ENCODE measurements at places on chromosomes 7 and 10.

- no peak for DNase-seq
- H3K4me3 ChIP-seq, result no peak overlapping the region
- no peak overlapping the region for H3K27ac ChIP-seq
- H3K27me3 ChIP-seq, result no peaks in the 10 kb centered on the region
- peaks cover 20% of the 10 kb centered on the region for H3K4me1 ChIP-seq
These were observed 3.4 kb downstream of the HOXA9 start for GRCh38 chr7:27161721-27162560.

DNA sequence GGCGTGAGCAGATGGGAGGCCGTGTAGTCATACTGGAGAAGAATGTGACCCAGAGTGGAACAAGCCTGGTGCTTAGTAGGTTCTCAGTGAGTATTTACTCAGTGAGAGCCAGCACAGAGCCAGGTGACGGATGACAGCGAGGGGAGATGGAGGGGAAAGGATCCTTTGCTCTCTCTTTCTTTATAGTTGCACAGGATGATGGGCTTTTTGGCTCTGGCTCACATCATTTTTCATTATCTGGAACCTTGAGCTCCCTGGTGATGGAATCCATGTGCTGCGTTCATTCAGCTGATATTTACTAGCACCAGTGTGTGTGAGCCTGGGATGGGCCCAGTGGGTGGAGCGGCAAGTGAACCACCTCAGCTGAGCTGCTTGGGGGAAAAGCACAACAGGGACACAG is 17.2 kb downstream of the BTBD16 start:
- H3K27ac ChIP-seq, result no peak overlapping the region
- H3K4me1 ChIP-seq, result no peaks in the 10 kb centered on the region

GRCh38 chr10:10684972-10685371 is 332.7 kb upstream of the CELF2 start:
- H3K36me3 ChIP-seq, result no peaks in the 10 kb centered on the region
- no peaks in the 10 kb centered on the region for H3K27me3 ChIP-seq
- no peak overlapping the region for H3K4me3 ChIP-seq
- H3K27ac ChIP-seq, result no peak overlapping the region
- no peak for DNase-seq

DNA sequence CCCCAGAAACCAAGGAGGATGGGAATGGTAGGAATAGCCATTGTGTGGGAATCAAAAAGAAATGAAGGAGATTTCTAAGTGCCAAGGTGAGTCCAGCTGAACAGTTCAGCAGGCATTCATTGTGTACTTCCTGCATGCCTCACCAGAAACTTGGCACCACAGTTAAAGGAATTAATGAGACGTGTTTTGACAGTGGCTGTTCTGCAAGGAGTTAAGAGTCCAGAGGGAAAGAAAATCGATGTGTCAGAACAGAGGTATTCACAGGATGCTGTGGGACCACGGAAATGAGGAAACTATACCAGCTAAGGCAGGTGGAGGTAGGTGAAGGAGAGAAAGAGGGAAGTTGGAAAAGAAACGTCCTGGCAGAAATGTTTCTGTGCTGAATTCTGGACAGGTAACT is 78.1 kb downstream of the PRKCQ start:
- no peak for DNase-seq
- no peaks in the 10 kb centered on the region for H3K27me3 ChIP-seq
- H3K36me3 ChIP-seq, result peaks cover 42% of the 10 kb centered on the region
- 0 out of 2 replicates have a peak overlapping the region, but pooled peaks have one; percentile 5 for H3K27ac ChIP-seq

DNA sequence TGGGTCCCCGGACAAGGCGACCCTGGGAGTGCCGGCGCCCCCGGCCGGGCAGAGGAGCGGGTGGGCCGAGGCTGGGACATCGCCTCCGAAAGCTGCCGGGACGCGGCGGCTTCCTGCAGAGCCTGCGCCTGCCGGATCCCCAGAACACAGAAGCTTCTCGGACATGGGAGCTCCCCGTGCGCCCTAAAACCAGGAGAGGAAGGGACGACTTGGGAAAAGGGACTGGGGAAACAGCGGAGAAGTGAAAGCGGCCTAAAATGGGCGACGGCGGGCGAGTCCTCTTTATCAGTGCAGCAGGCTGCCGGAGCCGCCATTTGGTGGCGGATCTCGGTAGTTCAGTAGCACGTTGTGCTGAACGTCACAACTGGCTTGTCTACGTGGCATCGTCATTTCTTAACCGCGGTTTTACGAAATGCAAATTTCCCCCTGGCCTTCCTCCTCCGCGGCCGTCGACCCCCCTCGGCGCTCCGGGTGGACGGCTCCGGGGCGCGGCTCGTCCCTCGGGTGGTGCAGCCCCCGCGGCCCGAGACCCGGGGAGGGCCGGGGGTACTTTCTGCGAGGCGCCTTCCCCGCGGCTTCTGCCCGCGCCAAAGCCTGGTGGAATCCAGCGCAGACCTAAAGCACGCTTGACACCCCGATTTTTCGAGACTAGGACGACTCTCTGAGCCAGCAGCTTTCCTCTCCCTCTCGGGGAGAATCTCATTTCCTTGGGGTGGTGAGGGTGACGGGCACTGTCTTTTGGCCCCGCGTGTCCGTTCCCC is 9.9 kb upstream of the SPAG6 start:
- no peaks in the 10 kb centered on the region for H3K36me3 ChIP-seq
- DNase-seq, result no peak
- H3K4me3 ChIP-seq, result no peak overlapping the region
- H3K27ac ChIP-seq, result no peak overlapping the region
- H3K27me3 ChIP-seq, result peaks cover 30% of the 10 kb centered on the region

DNA sequence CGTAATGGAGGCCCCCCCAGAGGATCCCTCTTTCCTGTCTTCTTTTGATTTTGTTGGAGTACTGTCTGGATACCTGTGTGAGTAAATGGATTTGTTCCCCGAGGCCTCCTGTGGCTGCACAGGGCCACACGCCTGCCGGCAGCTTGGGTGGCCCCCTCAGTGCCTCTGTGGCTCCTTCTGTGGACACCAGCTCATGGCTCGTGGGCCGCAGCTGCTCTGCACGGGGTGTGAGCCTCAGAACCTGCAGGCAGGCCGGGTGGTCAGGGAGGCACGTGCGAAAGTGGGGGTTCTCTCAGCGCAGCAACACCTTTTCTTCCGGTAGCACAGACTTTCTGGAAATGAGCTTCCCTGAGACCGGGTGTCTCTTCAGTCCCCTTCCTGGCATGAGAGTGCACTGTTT is 70.3 kb downstream of the WDR37 start:
- H3K4me3 ChIP-seq, result no peak overlapping the region
- H3K27ac ChIP-seq, result no peak overlapping the region
- peaks cover 95% of the 10 kb centered on the region for H3K36me3 ChIP-seq
- peaks cover 6% of the 10 kb centered on the region for H3K4me1 ChIP-seq
- no peaks in the 10 kb centered on the region for H3K27me3 ChIP-seq

DNA sequence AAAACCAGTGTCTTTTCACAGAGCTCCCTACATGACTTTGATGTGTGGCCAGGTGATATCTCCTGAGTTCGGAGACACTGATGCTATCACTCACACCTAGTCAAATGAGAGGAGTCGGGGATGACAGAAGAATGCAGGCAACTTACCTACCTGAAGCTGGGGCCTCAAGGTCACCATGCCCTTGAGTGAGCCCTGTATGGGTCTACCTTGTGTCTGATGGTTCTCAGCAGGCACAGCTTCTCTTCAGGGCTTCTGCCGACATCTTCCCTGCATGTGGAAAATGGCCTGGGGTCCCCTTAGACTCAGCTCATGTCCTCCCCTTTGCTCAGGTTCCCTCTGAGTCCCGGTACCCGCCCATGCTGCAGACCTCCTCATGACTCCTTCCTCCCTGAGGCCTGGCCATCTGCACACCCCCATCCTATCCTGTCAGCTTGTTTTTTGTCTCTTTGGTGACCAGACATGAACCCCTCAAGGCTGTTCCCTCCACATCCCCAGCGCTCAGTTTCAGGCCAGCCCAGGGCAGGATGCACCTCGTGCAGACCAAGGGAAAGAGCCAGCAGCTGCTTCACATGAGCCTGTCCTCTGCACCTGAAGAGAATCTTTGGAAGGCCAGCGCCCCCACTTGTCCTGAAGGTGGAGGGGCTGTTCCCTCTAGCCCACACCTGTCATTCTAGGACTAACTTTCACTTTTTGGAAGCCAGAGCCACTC is 74.6 kb upstream of the GDF10 start:
- DNase-seq, result no peak
- H3K27me3 ChIP-seq, result no peaks in the 10 kb centered on the region
- H3K27ac ChIP-seq, result no peak overlapping the region
- H3K36me3 ChIP-seq, result no peaks in the 10 kb centered on the region
- no peaks in the 10 kb centered on the region for H3K4me1 ChIP-seq
- no peak overlapping the region for H3K4me3 ChIP-seq

GRCh38 chr10:97468162-97468561 is 22.2 kb downstream of the ZDHHC16 start:
- no peak for DNase-seq
- peaks cover 92% of the 10 kb centered on the region for H3K36me3 ChIP-seq
- H3K4me3 ChIP-seq, result no peak overlapping the region
- no peak overlapping the region for H3K27ac ChIP-seq
- no peaks in the 10 kb centered on the region for H3K27me3 ChIP-seq

DNA sequence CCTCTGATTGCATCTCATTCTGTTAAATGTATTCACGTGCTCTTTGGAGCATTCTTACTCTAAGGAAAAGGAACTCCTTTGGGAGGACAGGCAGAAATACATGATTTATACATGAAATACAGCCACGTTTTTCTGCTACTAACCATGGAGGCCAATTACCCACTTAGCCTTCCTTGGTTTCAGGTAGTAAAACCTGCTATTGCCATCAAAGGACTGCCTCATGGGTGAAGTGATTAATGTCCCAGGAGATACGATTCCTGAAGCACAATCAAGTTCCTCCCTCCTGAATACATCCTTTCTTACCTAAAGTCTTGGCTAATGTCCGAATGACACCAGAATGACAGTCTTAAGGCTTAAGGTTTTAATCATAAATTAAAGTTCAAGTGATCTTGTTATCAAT is 58.5 kb upstream of the PIK3CG start:
- DNase-seq, result no peak
- no peaks in the 10 kb centered on the region for H3K27me3 ChIP-seq
- no peaks in the 10 kb centered on the region for H3K4me1 ChIP-seq
- H3K4me3 ChIP-seq, result no peak overlapping the region
- H3K27ac ChIP-seq, result no peak overlapping the region
- H3K36me3 ChIP-seq, result no peaks in the 10 kb centered on the region

DNA sequence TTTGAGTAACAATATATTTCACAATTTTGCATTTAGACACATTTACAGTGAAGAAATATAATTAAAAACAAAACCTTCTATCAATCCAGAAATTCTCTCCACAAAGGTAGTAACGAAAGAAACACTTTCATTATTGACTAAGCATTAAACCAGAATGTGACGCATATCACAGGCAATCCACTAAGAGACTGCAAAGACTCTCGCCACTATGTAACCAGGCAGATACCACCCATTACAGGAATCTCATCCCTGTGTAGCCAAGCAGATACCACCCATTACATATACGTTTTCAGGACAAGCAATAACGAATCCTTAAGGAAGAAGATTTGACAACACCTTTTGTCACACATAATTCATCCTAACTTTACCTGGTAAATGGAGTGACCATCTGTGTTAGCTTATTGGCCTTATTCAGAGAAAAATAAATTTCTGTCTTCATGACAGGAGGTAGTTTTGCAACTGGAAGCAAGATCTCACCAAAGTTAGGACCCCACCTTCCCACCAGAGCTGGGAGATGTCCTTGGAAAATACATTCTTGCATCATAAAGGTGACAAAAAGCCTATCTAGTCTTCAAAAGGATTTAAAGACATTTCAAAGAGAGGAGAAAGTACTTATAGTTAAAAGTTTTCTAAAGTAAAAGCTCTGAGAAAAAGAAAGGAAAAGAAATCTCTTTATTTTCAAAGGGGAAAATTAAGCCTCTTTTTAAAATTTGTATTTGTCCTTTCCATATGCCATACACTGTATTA is 30.8 kb downstream of the LRRC17 start:
- no peak overlapping the region for H3K4me3 ChIP-seq
- no peak overlapping the region for H3K27ac ChIP-seq

- H3K27ac ChIP-seq, result peak within 1 kb of the TSS; percentile 94
- H3K4me3 ChIP-seq, result peak within 1 kb of the TSS; percentile 75
- peaks cover 50% of the 10 kb centered on the region for H3K4me1 ChIP-seq
- peak; percentile 93 for DNase-seq
- peaks cover 8% of the 10 kb centered on the region for H3K36me3 ChIP-seq
These were observed at the start of the genes GLUD1 and SHLD2 for GRCh38 chr10:87094373-87095235. GLUD1 (minus strand) TSS chr10:87094843; CDS start chr10:87094769, 74 bp downstream. SHLD2 (plus strand) TSS chr10:87095206; CDS start chr10:87151355, 56,149 bp downstream.

- H3K4me1 ChIP-seq, result peaks cover 12% of the 10 kb centered on the region
- DNase-seq, result no peak
- H3K27ac ChIP-seq, result no peak overlapping the region
- no peak overlapping the region for H3K4me3 ChIP-seq
These were observed 5.4 kb downstream of the FAM171A1 start for GRCh38 chr10:15365692-15366091.

- H3K36me3 ChIP-seq, result no peaks in the 10 kb centered on the region
- DNase-seq, result peak; percentile 73
- H3K4me3 ChIP-seq, result no peak overlapping the region
- no peak overlapping the region for H3K27ac ChIP-seq
- no peaks in the 10 kb centered on the region for H3K4me1 ChIP-seq
These were observed 10.3 kb downstream of the CRHR2 start for GRCh38 chr7:30671793-30672465.
